Inflammatory macrophage (primary cell): ENCODE measurements at places on chromosomes 1 and 21.

- no peak for DNase-seq
These were observed 74.3 kb downstream of the SDC3 start for GRCh38 chr1:30834253-30834652.

GRCh38 chr21:36697060-36697850 lies 1.7 kb upstream of the SIM2 start:
- DNase-seq, result no peak

DNA sequence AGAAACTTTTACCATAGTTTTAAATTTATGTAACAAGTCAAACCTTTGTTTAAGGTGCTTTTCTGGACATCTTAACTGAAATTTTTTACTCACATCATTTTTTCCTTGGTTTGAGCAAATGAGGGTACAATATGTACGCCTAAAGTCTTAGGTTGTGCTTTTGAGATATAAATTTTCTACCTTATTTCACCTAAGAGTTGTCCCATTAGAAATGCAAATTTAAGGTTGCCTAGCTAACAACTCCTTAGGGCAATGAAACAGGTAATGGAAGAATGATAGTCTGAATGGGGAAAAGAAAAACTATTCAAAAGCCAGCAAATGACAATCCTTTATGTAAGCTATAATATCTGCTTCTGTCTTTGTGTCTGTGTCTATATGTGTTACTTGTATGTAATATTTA lies 19.6 kb downstream of the NRDC start:
- no peak for DNase-seq

DNA sequence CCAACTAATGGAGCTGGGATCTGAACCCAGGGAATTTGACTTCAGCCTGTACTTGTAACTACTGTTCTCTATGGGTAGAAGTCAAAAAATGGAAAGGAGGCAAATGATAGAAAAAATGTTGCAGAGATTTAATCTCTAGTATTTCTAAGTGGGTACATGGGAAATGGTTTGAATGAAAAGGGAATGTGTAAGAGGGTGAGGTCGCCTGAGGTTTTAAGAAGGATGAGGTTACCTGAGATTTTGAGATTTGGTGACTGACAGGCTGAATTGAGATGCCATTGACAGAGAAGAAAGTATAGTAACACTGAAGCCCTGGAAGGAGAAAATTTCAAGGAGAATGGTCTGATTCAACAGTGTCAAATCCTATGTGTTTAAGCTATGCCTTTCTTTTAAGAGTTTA lies 5.5 kb downstream of the CAMSAP2 start:
- no peak for DNase-seq
